ENCODE measurements at places on chromosomes 5 and 9.

DNA sequence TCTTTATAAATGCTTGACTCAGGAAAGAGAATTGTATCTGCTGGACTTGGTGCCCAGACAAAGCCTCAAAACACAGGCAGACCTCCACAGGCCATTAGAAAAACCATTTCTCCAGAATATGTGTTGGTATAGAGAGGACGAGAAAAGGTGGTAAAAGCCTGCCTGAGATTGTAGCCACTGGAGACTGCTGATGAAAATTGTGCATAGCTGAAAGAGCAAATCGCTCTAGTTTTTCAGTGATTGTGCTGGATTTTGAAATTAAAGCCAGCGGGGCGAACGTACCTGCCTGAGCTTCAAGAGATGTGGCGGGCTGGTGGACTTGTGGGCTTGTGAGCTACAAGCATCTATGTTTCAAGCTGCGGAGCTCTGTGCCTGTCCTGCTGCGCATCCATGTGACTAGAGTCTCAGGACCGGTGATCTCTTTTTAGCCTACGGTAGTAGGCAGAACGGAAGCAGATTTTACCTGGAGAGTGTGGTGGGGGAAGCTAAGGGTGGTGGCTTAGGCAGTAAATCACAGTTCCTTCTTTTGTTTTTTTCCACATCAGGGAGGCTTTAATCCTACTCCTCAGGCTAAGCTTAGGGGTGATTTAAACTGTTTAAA, 193.6 kb downstream of the SREK1 start:
- no peak for DNase-seq

DNA sequence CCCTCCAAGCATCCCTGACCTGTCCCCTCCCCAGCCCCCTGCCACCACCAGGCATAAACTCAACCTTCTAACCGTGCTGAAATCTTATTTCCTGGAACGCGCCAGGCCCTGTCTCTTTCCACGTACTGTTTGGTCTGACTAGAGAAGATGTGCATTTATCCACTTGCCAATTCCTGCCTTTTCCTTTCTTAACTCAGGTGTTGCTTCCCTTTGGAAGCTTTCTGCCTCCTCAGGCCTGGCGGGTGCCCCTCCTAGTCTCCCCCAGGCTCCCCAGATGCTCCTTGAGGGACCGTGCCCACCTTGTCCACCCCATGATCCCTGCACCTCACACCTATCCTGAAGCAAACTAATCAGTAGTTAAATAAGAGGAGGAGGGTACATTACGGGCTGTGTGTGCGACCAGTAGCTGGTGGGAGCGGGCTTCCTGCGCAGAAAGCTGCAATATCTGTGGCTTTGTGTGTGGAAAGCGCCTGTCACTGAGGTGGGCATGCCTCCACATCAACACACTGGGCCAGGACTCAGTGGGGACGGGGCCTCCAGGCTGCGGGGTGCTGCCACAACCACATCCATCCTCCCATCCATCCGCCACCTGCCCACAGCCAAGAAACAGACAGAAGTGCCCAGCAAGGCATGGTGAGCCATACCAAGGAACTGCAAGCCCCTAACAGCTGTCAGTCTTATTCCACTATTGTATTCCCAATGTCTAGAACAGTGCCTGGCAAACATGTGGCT, 73.5 kb downstream of the COL23A1 start:
- no peak for DNase-seq

- no peak for DNase-seq
These were observed 72.9 kb downstream of the SFXN1 start for GRCh38 chr5:175551266-175551665.

DNA sequence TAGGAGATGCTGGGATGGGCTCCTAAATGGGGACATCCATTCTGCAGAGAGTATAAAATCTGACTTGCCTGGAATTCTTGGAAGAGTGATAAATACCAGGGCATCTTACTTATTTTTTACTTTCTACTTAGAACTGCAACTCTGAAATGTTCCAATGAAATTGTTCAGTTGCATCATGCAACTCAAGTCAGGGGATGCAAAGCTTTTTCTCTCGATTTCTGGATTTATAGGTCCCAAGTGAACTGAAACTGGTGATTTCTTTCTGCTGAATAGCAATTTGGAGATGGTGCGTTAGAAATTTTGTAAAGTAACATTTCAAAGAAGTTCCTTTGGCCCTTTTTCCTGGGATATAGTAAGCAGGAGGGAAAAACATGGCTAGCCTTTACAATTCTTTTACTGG, 238.4 kb upstream of the CD180 start:
- no peak for DNase-seq

- DNase-seq, result no peak
These were observed 10.7 kb downstream of the SMAD5 start for GRCh38 chr5:136143312-136143711.

DNA sequence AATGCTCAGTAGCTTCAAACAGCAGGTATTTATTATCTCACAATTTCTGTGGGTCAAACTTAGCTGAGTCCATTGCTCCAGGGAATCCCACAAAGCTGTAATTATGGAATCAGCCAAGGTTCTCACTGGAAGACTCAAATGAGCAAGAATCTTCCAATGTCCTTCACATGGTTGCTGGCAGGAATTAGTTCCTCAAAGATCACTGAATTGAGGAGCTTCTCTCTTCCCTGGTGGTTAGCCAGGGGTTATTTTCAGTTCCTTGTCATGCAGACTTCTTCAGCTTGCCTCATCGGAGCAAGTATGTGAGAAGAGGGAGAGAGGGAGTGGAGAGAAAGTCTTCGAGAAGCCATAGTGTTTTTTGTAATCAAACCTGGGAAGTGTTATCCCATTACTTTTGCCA, 2331.9 kb downstream of the MAT2B start:
- DNase-seq, result no peak

DNA sequence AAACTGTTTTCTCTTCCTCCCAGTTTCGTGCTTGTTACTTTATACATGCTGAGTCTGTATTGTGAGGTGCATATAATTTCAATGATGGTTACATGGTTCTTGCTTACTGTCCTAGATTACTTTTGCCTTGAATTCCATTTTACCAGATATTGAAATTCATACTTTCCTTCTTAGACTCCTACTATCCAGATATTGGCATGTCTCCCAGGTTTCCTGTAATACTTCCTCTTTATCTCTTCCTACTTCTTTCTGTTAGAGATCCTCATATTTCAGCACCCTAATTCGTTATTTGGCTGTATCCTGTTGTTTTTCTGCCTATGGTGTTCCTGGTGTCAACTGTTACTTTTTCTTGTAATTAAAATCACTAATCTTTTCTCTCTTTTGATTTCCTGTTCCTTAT, 522.1 kb downstream of the CCDC171 start:
- no peak for DNase-seq

DNA sequence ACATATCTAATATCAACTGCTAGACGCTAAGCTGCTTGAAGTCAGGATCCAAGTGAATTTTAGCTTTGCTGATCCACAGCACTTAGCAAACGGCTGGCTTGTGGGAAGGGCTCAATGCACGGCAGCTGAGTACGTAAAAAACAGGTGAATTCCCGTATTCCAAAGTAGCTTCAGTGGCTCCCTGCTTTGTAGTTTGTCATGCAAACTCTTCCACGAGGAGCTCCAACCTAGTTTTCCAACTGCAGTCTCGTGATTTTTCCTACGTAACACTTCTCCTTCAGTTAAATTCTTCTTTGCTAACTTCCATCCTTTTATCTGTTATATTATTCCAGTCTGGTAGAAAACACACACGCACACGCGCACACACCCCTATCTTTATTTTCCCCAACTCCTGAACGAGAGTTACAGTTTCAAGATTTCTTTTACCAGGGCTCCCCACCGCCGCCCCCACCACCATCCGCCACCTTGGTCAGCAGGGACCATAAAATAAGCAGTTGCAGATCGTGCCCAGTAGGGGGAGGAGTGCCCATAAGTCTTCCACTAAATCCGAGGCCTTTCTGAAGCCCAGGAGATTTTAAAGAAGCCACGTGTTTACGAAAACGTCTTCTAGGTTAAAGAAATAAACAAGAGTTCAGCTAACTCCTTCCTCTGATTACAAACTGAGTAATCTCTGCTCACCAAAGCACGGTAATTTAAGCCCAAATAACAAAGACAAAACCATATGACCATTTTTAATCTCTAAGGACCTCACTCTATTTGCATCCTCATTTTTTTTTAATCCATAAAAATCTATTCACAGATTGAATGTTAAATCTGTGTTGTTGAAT, 34.8 kb upstream of the TRIO start:
- no peak for DNase-seq

DNA sequence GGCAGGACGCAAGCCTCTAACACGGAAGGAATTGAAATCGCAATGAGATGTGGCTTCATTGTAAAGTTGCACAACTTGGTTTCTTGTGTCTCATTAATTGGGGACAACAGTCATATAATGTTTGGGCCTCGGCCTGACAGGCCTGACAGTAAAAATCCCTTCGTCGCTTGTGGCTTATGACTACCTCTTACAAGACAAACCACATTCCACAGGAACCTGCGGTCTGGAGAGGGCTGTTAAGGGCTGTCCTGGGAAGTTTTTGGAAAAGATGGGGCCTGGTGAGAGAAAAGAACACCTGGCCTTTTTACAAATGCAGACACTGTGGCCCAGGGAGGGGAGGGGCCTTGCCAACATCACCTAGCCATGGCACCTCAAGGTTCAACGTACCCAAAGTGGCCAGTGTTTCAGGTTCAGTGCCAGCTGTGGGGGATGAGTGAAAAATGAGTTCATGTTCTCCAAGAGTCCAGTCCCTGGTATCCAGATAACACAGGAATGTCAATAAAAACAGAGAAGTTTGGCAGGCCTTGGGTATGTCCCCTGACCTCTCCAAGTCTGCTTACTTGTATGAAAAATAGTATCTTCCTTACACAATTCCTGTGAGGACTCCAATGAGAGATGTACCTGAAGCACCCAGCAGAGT, 22.2 kb downstream of the SHB start:
- no peak for DNase-seq

GRCh38 chr5:170154744-170155143, 49.0 kb downstream of the FOXI1 start:
- no peak for DNase-seq

DNA sequence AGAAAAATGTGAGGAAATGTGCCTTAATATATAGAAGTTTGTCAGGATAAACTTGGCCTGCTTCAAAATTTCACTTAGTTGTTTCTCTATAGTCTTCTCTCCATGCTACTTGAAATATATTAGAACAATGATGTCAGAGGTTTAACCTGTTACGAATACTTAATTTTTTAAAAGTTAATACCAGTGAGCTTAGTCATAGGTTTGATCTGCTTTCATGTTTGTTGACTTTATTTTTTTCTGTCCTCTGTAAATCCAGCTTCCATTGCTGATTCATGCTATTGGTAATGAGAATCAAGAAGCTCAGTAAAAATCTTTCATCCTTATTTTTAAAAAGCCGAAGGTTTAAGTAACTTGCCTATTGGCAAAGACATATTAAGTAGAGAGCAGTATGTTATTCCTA, 27.9 kb downstream of the BDP1 start:
- no peak for DNase-seq

All from stimulated activated CD4-positive, alpha-beta T cell treated with anti-CD3 and anti-CD28 coated beads, Interleukin-1b, Interleukin-23, amount 100 ng/mL, for 1 hour (primary cell).